A549 treated with Mapracorat at 1 μM for 4 hours (cell line): ENCODE measurements at places on chromosomes 11 and 22. TPM values are rescaled to one million over a fixed set of nuclear protein-coding genes. Genes with fewer than 3 reads are reported as not detected.

IL18 gene
- 92.0 to 106 TPM (median 103 TPM) in 5 replicates for total RNA-seq

KCTD17 gene
- total RNA-seq: 19.0 to 28.3 TPM (median 26.2 TPM) in 5 replicates

MAP6 gene
- 1.5 to 1.9 TPM (median 1.8 TPM) in 5 replicates for total RNA-seq

VEGFB gene
- 34.1 to 50.0 TPM (median 49.1 TPM) in 5 replicates for total RNA-seq
